ENCODE measurements at places on chromosomes 13 and 19.

GRCh38 chr13:105247830-105248229 is 1287.6 kb downstream of the EFNB2 start:
- DNase-seq: no peak

- no peak for DNase-seq
Observed at GRCh38 chr13:24264976-24265375, 44.4 kb upstream of the C1QTNF9 start.

DNA sequence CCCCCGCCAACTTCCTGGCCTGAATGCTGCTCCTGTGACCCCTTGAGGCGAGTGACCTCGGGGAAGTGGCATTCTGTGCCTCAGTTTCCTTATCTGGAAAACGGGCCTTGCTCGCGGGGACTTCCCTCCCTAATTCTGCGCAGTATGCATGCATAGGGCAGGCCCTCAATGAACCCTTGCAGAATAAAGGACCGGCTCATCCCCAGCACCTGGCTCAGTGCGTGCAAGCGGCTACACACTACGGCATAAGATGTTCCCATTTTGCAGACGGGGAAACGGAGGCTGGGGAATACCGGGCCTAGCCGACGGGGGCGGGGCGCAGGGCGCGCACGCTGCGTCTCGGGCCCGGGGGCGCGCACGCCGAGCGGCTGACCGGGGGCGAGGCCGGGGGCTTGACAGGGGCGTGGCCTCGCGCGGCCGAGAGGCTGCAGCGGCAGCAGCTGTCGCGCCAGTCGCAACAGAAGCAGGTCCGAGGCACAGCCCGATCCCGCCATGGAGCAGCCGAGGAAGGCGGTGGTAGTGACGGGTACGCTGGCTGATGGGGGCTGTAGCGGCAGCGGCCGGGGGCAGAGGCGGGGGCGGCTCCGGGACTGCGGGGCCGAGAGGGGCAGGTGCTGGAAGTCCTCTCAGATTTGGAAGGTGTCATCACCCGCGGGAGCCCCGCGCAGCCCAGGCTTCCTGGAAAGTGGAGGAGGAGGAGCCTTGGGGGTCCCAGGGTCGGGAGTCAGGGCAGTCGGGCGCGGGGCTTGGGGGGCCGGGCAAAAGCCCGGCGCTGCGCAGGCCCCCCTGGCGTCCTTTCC is at the start of gene PGPEP1:
PGPEP1 (plus strand) TSS at position 409 of the 800 bp plus-strand sequence; CDS start at position 493, 84 bp downstream.
- DNase-seq: no peak

DNA sequence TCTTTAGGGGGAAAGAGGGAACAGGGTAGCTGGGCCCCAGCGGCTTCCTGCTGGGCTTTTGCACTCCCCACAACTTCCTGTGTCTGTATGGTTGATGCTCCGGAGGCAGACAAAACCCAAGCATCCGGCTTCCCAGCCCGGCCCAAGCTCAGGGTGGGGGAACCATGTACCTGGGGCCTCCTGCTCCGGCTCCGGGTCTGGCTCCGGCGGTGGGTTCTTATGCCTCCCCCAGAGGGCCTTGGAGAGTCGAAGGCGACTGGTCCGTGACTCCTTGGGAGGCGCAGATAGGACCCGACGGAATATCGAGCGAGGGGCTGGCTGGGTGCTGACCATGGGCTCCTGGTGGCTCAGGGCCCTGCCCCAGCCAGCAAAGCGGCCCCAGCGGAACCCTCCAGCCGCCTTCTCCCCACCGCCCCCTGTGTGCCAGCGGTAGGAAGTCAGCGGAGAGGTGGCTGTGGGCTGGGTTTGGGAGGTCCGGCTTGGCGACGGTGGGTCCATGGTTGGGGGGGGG is 428 bp downstream of the RASAL3 start:
- DNase-seq: peak; percentile 62

DNA sequence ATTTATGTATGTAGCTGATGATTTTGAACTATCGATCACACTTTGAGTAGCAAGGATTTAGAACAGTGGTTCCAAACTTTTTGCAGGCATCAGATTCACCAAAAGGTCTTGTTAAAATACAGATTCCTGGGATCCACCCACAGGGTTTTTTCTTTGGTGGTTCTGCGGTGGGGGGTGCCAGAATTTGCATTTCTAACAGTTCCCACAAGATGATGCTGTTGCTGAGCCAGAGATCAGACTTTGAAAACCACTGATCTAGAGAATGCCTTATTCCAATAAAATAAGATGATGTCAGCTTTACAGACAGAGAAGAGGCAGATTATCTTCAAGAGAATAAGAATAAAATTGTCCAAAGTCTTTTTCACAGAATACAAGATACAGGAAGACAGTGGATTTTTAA is 80.9 kb upstream of the SHISA2 start:
- DNase-seq: no peak

DNA sequence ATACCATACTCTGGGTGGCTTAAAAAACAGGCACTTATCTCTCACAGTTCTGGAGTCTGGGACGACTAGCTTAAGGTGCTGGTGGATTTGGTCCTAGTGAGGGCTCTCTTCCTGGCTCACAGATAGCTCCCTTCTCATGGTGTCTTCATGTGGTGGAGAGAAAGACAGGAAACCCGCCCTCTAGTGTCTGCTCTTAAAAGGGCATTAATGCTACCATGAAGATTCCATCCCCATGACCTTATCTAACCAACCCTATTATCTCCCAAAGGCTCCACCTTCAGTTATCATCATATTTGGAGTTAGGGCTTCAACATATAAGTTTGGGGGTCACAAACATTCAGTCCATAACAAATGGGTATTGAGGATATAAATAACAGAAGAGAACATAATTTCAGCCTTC is 139.4 kb downstream of the HS6ST3 start:
- no peak for DNase-seq

DNA sequence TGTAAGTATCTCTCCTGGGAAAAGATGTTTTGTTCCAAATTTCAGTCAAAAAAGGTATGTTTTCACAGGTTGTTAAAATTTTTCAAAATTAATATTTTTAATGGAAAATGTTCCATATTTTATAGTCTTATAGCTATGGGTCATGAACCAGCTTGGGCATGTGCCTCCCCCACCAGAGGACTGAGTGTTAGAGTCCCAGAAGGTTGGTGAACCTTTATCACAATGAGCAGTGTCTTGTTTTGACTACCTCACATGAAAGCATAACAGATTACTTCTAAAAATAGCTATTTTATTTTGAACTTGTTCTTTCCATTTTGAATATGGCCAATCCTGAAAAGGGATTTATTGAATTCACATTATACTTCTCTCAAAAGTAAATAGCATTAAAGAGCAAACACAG is 112.5 kb upstream of the TSC22D1 start:
- DNase-seq: no peak

DNA sequence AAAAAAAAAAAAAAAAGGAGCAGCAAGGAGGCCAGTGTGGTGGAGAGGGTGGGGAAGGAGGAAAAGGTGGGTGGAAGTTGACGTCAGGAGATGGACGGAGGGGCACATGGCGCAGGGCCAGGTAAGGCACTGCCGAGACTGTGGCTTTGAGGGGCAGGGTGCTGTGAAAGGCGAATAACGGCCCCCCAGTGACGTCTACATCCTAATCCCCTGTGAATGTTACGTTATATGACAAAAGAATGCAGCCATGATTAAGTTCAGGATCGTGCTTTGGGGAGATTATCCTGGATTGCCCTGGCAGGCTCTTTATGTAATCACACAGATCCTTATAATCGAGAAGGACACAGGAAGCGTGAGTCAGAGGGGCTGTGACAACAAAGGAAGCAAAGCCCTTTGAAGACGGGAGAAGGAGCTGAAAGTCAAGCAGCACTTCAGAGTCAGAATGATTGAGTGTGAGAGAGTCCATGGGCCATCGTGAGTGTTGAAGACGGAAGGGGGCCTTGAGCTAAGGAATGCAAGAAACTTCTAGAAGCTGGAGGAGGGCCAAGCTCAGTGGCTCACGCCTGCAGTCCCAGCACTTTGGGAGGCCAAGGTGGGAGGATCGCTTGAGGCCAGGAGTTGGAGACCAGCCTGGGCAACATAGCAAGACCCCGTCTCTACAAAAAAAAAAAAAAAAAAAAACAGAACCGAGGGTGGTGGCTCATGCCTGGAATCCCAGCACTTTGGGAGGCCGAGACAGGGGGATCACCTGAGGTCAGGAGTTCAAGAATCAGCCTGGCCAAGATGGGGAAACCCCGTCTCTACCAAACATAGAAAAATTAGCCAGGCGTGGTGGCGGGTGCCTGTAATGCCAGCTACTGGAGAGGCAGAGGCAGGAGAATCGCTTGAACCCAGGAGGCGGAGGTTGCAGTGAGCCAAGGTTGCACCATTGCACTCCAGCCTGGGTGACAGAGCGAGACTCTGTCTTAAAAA is 13.8 kb upstream of the CEACAM16 start:
- DNase-seq: no peak

- DNase-seq: no peak
Observed at GRCh38 chr19:56834564-56835375, 5.8 kb downstream of the PEG3 start.

DNA sequence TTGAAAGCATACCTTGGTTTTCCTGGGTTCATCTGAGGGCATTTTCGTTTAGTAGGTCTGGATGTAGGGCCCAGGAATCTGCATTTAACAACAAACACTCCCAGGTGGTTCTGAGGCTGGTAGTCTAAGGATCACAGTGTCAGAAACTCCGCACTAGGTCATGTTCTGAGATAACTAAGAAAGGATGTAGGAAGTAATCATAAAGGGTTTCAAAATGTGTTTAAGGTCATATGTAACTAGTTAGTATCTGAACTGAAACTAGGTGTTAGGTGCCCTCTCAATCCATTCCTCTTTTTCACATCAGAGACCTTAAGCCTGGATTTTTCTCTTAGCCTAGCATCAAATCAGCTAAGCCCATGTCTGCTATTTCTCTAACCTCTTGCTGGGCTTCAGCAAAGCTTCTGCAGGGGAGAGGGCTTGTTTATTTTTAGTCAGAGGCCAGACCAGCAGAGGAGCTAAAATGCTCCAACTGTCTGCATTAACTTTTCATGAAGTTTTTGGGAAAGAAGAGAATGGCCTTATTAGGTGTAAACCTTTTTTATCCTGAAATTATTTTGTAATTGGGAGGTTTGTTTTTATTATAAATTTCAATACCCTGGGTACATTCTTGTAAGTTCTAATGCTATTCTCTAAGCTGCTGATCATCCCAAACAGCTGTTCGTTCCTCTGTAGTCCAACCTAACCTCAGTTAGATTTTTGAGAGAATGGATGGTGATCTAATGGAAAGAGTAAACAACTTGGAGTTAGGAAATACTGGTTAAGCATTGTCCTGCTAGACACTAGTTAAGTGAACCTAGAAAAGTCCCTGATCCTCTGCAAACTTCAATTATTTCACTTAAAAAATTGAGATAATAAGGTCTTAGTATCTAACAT is 262.8 kb upstream of the RFC3 start:
- no peak for DNase-seq

DNA sequence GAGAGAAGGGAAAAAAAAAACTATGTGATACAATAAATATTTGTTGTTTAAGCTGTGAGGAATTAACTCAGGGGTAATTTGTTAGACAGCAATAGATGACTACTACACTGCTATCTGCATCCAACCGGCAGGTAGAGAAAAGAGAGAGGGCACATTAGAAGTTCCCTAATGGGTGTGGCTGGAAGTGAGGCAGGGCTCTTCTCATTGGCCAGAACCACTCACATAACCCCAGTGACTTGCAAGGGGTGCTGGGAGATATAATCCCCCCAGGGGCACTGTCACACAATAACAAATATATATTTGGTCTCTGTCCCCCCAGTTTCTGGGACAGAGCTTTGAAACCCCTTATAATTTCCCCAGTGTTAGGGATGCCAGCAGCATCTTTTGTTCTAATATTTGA is 24.3 kb downstream of the FGF21 start:
- DNase-seq: no peak

DNA sequence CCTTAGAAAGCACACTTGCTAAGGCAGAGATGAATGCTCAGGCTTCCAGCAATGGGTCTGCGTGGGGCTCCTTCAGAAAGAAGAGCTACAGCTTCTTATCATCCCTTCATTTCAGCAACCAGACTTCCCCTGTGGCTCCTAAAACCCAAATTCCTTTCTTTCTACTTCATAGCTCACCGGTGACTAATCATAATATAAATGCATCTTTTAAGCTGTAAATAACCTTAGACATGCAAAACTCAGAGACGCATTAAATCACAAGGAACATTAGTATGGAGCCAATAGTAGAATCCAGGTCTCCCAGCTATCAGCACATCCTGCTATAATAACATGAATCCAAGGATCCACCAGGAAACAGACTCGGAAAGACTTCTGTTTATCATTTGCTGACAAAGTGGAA is 375.6 kb downstream of the COG6 start:
- DNase-seq: no peak

DNA sequence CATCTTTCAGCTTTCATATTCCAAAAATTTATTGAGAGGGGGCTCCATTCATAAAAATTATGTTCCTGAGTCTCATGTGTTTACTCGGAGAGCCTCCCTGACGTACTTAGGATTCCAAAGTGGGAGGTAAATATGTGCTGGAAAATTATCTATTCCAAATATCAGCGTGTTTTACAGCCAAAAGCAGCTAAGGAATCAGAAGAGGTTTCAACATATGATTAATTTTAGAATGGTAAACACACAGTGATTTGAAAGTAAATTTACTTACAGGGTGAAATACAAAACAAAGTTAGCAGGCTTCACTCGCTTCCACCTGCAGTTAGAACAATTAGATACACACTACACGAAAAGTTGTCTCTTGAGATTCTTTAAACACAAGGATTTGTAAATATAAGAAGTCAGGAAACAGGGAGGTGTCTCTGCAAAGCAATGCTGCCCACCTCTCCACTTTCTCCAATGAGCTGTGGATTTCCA is 313.8 kb upstream of the NBEA start:
- DNase-seq: no peak

- no peak for DNase-seq
Observed at GRCh38 chr19:43316591-43317319, 36.7 kb upstream of the CD177 start.

DNA sequence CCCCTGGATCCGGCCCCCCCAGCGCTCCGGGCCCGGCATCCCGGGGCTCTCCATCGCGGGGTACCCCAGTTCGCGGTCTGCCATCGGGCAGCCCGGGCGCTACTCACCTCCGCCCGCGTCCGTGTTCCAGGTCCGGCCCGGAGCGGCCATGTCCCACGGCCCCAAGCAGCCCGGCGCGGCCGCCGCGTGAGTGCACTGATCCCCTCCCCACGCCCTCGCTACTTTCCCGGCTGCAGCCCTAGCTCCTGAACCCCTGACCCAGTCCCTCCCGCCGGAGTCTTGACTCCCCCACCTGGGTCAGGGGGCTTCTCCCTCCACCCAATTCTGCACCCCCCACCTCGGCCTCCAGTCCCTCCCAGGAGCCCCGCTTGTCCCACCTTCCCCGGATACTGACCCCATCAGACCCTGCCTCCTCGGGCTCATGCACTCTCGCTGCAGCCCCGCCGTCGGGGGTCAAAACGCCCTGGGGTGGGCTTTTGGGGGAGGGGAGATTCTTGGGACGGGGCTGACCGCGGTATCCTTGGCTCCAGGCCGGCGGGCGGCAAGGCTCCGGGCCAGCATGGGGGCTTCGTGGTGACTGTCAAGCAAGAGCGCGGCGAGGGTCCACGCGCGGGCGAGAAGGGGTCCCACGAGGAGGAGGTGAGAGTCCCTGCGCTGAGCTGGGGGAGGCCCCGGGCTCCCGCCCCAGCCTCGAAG is 566 bp downstream of the HMG20B start:
- DNase-seq: no peak

GRCh38 chr13:41660411-41660810 is 203.1 kb downstream of the RGCC start:
- no peak for DNase-seq
